ENCODE measurements at places on chromosomes 5 and 9.

- no peak for DNase-seq
Observed at GRCh38 chr5:176528301-176528700, 8.9 kb downstream of the RNF44 start.

GRCh38 chr9:128383007-128383753 is 12.0 kb downstream of the URM1 start:
- DNase-seq: no peak

DNA sequence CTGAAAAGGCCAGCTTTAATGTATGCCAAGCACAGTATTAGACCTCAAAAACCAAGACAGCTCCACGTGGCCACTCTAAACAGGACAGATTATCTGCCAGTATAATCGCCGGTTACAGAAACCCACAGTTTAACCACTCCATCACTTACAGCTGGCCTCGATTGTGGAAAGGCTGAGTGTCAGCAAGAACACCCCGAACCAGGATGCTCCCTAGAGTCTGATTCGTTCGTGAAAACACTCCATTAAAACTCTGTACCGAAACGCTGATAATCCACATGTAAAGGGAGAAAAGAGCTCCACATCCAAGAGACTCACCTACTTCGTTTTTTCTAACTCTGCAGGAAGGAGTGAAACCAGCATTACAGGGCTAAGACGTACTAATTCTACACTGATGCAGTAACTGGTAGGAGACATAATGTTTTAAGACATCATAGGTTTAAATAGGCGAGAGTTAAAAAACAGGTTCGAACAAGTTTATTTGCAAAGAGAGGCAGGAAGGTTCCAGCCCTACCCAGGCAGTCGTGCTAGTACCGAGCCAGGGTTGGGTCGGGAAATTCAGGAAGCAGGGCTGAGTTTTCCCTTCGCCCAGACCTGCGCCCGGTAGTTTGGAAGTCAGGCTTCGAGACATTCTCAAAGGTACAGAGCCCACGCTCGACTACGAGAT is 949 bp downstream of the SERINC5 start:
- DNase-seq: peak; percentile 45

- DNase-seq: no peak
Observed at GRCh38 chr5:167763772-167764171, 527.7 kb upstream of the WWC1 start.

GRCh38 chr5:135810188-135810943 is 24.1 kb upstream of the SLC25A48 start:
- DNase-seq: peak; percentile 18

GRCh38 chr5:135825373-135826220 is 8.9 kb upstream of the SLC25A48 start:
- no peak for DNase-seq

DNA sequence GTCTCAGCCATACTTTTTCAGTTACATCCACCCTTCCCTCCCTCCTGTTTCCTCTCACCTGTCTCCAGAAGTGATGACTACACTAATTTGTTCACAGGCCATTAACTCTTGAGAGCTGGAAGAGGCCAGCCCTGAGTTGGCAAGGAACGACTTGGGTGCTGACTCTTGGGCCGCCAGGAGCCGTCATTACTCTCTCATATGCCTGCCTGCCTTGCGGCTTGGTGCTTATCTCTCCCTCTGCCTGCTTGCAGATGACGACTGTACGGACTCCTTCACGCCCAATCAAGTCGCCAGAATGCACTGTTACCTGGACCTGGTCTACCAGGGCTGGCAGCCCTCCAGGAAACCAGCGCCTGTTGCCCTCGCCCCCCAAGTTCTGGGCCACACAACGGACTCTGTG is 66.1 kb downstream of the PAPPA start:
- DNase-seq: no peak

DNA sequence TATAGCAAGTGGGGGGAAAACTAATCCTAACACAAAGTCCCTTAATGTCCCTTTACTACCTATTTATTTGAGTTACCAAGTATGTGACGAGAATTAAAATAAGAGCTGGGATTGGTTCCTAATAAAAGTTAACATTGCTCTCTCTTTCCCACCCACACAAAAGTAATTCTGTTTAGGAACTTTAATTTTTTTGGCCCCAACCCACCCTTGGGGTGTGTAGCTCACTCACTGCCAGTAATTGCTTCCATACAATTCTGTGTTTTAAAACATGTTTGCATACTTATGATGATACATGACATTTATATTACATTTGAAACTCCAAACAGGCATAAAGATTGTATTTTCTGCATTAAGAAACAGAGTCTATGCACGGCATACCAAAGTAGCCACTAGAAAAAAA is 106.5 kb downstream of the BNC2 start:
- DNase-seq: no peak

- DNase-seq: no peak
Observed at GRCh38 chr9:122186301-122186700, 26.6 kb downstream of the MORN5 start.

GRCh38 chr9:10331157-10331556 is 281.6 kb downstream of the PTPRD start:
- no peak for DNase-seq

DNA sequence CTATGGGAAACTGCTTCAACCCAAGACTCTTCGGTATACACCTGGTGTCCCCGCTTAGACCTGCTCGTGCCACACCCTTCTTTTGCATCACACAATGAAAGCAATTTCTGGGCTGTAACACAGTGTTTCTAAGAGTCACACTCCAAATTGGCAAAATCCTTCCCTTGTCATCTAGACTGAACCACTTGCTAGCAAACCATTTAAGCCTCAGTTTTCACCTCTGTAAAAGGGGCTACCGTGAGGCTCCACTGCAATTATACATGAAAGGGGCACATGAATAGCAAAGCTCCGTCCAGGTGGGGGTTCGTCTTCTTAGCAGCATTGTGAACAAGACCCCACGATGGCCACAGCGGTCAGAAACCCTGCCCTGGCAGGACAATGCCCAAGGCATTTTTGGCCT is 166.8 kb downstream of the PAX5 start:
- no peak for DNase-seq

GRCh38 chr9:106889061-106889590 is 26.2 kb downstream of the ZNF462 start:
- no peak for DNase-seq

- DNase-seq: peak; percentile 70
Observed at GRCh38 chr9:135857371-135857786, 50.0 kb downstream of the CAMSAP1 start.

GRCh38 chr9:22645893-22646292 is 199.3 kb downstream of the DMRTA1 start:
- peak; percentile 38 for DNase-seq

- no peak for DNase-seq
Observed at GRCh38 chr5:130402906-130403305, 498.6 kb downstream of the CHSY3 start.

GRCh38 chr5:178427576-178428197 is 162.5 kb downstream of the COL23A1 start:
- DNase-seq: no peak
